ENCODE measurements at places on chromosomes 7 and 10.

DNA sequence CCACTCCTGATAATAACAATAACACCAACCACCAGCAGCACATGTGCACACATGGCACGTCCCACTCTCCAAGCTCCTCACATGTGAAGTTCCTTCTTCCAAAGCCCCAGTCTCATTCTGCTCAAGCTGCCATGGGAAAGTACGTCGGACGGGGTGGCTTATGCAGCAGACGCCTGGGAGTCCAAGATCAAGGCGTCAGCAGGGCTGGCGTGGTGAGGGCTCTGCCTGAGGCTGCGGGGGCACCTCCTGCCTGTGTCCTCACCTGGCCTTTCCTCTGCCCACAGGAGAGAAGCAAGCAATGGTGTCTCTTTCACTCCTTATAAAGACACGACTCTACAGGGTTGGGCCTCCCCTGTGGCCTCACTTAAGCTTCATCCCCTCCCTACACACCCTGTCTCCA lies 68.8 kb upstream of the INSIG1 start:
- no peak for DNase-seq

GRCh38 chr10:97928897-97929296 lies 79.3 kb downstream of the GOLGA7B start:
- no peak for DNase-seq

GRCh38 chr7:157436076-157436475 lies 99.3 kb downstream of the DNAJB6 start:
- no peak for DNase-seq

GRCh38 chr10:115854740-115855435 lies 418.1 kb downstream of the GFRA1 start:
- no peak for DNase-seq

GRCh38 chr10:14728346-14728745 lies 46.4 kb downstream of the FAM107B start:
- DNase-seq: no peak
